ENCODE measurements at places on chromosomes 6 and 20.

DNA sequence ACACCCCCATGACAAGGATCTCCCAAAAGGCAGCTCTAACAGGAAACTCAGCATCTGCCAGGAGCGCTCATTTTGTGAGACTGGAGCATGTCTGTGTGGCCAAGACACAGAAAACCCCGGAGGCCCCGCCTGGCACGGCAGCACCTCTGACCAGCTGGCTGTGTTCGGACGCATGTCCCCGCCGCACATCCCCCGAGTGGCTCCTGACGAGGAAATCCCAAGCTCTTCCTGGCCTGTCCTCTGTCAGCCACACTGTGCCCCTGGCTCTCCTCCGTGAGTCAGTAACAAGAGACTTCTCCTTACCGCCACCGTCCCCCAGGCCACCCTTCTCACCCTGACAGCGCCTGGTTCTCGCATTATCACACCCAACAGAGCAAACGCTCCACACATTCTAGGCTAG lies 14.4 kb downstream of the SLC2A4RG start:
- DNase-seq: no peak

GRCh38 chr6:133218852-133219251 lies 22.3 kb upstream of the EYA4 start:
- no peak for DNase-seq

GRCh38 chr20:14470231-14470899 lies 133.0 kb upstream of the FLRT3 start:
- DNase-seq: no peak

GRCh38 chr20:60304026-60304590 lies 345.9 kb downstream of the CDH26 start:
- no peak for DNase-seq

GRCh38 chr6:162056745-162057144 lies 670.8 kb downstream of the PRKN start:
- no peak for DNase-seq

- DNase-seq: no peak
Observed at GRCh38 chr20:33400812-33401183, 521 bp downstream of the CDK5RAP1 start.

GRCh38 chr6:54366667-54367327 lies 58.6 kb downstream of the TINAG start:
- no peak for DNase-seq

DNA sequence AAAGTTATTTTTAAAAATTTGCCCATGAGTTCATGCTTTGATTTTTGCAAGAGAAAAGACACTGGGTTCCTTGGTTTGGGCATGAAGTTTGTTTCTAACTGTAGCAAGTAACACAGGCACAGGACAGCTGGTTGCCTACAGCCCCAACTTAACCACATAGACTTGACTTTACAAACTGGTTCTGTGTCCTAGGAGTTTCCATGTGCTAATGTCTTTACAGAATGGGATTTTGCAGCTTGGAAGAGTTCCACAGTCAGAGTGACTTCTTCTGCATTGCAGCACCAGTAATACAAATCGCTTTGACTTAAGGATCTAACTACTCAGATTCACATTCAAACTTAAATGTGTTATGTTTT lies 44.3 kb downstream of the OR2B2 start:
- DNase-seq: peak; percentile 46

DNA sequence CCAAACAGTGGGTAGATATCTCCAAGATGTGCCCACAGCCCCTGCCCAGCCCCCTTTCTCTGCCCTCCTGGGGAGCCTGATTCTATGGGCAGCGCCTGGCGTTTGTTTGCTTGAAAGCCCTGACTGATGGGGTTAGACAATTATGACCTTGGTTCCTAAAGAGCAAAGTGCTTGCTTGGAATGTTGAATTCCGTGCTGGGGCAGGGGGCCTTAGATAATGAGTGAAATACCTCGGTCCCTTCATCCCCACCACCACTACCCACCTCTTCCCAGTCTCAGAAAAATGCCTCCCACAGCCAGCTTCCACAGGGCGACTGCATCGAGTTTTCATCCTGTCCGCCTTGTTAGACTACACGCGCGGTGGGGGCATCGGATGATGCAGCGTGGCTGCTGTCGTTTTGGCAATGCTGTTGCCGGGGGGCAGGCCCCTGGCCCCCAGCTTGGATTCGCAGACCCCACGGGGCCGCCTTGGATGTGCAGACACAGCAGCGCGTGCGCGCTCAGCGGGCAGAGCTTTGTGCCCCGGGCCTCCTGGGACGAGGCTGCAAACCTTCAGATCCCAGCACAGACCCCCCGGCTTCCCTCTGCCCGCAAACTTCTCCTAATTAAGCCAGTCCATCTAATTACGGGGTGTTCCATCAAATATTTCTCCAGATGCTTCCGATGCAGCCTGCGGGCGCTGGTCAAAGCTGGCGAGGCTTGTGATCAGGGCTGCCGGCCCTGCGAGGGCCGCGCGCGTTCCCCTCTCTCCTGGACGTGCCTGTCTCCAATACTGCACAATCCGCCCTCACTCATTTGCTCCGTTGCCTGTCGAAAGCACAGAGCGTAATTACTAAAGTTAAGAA lies 86.1 kb downstream of the LINC00237 start:
- no peak for DNase-seq

- DNase-seq: no peak
Observed at GRCh38 chr6:118012944-118013343, 105.9 kb downstream of the SLC35F1 start.

DNA sequence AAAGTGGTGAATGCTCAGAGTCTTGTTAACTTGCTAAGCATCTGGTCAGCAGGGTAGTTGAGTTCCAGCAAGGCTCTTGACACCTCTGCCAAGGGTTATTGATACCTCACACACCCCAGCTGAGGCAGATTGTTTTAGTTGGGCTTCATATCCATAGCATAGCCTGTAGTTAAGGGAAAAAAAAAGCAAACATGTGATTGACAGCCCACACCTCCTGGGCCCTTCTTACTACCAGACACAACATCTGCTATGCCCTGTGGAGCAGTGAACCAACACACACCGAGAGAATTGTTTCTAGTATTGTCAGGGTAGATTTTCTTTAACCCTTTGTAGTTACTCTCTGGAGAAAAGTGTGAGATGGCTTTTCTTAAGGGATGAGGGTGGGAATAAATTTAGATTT lies 697.0 kb upstream of the POU3F2 start:
- no peak for DNase-seq

DNA sequence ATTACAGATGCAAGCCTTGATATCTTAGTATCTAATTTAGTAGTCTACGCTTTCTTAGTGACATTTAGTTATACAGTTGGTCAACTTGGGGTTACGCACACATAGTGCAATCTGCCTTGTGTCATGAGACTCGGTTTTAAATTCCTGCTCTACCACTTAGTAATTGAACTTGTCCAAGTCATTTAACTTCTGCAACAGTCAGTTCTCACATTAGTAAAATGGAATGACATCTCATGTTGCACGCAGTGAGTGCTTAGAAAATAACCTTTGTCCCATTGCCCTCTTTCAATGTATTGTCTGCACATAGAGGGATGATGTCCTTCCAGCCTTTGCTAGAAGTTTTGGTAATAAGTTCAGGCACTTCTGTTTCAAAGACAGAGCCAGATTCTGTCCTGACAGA lies 48.6 kb downstream of the TMEM170B start:
- DNase-seq: no peak

GRCh38 chr6:53696341-53696740 lies 30.8 kb upstream of the KLHL31 start:
- DNase-seq: no peak

GRCh38 chr6:73514746-73515110 lies 6.1 kb downstream of the EEF1A1 start:
- DNase-seq: no peak
